ENCODE measurements at places on chromosomes 2 and 18. TPM values are rescaled to one million over a fixed set of nuclear protein-coding genes. Genes with fewer than 3 reads are reported as not detected.

The SPATA3 gene
- not detected for polyA plus RNA-seq

The OTOF gene
- 8.3 TPM for polyA plus RNA-seq

The UNC80 gene
- 1.9 TPM for polyA plus RNA-seq

The ALPP gene
- polyA plus RNA-seq: 0.09 TPM

The RIOK3 gene
- polyA plus RNA-seq: 88.3 TPM

All from muscle of arm (tissue), 14 donors.